ENCODE measurements at places on chromosomes 2 and 18. TPM values are rescaled to one million over a fixed set of nuclear protein-coding genes. Genes with fewer than 3 reads are reported as not detected.

DNA sequence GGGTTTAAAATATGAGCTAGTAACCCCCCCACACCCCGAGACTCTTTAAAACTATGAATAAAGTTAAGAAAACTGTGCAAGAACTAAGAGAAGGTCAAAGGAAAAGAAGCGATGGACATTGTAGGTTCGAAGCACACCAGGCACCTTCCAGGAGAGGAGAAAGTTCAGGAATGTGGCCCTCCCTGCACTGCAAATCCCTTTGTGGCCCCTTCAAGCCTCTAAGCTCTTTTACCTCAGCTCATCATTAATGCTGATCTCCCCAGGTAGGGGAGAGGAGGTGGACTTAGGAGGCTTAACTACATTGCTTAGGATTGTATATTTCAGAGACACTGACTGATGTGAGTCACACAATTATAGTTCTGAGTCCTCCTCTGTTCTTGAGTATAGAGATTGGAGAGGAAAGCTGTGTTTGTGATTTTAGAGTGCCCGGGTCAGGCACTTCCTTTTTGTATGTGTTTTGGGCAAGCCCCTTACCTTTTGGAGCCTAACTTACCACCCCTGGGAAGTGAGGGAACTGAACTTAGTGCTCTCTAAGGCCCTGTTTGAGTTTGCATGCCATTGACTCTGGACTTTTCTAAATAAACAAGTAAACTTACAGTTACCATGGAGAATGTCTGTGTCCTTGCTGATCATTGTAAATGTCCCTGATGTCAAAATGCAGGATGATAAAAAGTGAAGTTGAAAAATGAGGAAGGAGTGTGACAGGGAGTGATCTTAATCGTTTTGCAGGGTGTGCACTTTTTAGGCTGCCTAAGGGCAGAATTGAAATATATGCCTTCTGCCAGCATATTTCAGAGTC lies 140.8 kb upstream of the ZEB2 start:
- DNase-seq = no peak

- DNase-seq = no peak
Observed at GRCh38 chr2:155485141-155485842, 786.8 kb downstream of the KCNJ3 start.

- no peak for DNase-seq
Observed at GRCh38 chr18:58860747-58861231, 3.9 kb upstream of the ZNF532 start.

Gene ANKRD30B
- total RNA-seq = not detected

- DNase-seq = no peak
Observed at GRCh38 chr2:16368328-16368727, 297.3 kb downstream of the CYRIA start.

GRCh38 chr2:23009545-23010149 lies 375.3 kb upstream of the KLHL29 start:
- DNase-seq = no peak

GRCh38 chr2:211144078-211144477 lies 587.7 kb downstream of the CPS1 start:
- DNase-seq = no peak

GRCh38 chr2:134783912-134784311 lies 54.5 kb upstream of the ACMSD start:
- DNase-seq = no peak

GRCh38 chr2:228840113-228840742 lies 430.9 kb downstream of the PID1 start:
- no peak for DNase-seq
